ENCODE measurements at places on chromosomes 1 and 21.
A peak's percentile ranks its signal among the peaks of the same experiment; 100 is the strongest.

DNA sequence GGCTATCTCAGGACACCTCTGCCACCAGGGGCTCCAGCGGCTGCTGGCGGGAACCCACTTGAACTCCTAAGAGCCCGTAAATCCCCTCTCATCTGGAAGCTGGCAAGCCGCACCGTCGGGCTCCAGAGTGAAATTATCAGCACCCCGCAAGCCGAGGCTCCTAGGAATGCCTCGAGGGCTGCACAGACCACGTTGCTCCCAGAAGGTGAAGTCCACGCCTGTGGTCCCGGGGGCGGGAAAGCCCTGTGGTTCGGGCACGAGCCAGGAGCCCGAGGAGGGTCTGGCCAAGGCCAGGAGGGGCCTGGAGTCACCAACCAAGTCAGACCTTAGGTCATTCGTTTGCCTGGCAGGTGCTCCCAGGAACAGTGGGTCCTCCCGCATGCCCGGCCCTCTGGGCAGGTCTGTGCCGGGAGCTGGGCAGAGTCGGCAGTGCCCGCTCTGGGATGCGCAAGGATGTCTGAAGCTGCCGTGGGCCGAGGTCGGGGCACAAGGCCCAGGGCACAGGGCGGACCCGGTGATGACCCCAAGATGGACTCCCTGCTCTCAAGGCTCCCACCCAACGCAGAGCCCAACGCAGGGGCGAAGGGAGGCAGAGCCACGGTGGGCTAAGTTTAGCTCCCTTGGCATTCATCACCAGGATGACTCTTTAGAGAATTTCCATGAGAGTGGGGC, 8.9 kb downstream of the ACTRT2 start:
- DNase-seq = no peak

DNA sequence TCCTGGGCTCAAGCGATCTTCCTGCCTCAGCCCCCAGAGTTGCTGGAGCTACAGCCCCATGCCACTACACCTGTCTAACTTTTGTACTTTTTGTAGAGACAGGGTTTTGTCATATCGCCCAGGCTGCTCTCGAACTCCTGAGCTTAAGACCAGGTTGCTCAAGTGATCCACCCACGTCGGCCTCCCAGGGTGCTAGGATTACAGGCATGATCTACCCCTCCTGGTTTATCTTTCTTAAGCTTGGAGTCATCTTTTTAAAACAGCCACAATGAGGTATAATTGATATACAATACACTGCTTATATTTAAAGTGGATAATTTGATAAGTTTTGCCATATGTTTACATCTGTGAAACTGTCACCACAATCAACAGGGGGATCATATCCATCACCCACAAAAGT, 25.4 kb upstream of the WDR26 start:
- DNase-seq = no peak

GRCh38 chr1:3711780-3712451, 40.3 kb upstream of the CCDC27 start:
- DNase-seq = no peak

- DNase-seq = no peak
These were observed 350.5 kb downstream of the MATN1 start for GRCh38 chr1:30372792-30373433.

DNA sequence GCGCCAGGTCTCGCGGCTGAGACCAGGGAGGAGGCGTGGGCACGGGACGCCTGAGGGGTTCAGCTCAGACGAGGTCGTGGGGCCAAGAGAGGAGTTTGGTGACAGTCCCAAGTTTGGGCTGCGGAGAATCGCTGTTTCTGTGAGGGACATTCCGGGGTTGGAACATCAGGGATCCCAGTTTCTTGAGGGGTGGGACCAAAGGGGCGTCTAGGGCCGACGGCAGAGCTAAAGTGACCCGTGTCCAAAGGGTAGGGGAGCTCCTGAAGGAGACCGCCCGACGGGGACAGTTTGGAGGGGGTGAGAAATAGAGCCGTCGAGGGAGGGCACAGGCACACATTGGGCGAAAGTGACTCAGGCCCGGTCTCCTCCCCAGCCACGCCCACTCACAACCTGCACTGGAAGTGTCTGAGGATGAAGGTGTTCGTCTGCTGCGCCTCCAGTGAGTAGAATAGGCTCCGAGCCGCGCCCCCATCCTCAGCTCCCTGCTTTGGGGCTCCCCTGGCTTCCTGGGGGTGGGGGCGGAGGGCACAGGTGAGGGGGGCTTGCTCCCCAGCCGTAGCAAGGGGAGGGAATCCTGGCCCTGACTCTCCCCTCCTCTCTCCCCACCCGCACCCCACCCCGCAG, 7.0 kb downstream of the EFNA3 start:
- DNase-seq = peak; percentile 59

DNA sequence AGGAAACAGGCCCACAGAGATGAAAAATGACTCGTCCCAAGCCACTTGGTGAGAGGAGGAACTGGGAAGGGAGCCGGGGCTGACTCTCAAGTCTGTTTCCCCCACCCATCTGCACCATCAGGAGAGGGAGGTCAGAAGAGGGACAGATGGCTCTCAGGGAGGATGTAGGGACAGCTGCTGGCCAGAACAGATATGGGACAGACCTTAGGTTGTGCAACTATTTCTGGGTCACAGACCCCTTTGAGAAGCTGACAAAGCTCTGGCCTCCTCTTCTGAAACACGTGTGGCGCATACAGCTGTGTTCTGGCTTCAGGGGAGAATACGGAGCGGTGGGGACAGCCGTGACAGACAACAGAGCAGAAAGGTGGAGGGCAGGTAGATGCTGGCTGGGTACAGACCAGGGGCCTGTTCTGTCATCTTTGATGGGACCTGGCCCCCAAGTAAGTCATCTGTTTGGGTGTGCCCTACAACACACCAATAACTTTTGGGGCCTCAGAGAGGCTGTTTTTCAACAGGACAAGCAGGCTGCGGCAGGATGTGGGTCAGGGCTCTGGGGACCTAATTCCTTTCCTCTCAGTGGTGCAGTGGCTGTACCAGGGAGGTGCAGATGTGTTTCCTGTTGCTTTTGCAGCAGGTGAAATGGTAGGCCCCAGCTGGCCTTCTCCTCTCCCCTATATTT, 7.3 kb downstream of the SH3BGRL3 start:
- no peak for DNase-seq

DNA sequence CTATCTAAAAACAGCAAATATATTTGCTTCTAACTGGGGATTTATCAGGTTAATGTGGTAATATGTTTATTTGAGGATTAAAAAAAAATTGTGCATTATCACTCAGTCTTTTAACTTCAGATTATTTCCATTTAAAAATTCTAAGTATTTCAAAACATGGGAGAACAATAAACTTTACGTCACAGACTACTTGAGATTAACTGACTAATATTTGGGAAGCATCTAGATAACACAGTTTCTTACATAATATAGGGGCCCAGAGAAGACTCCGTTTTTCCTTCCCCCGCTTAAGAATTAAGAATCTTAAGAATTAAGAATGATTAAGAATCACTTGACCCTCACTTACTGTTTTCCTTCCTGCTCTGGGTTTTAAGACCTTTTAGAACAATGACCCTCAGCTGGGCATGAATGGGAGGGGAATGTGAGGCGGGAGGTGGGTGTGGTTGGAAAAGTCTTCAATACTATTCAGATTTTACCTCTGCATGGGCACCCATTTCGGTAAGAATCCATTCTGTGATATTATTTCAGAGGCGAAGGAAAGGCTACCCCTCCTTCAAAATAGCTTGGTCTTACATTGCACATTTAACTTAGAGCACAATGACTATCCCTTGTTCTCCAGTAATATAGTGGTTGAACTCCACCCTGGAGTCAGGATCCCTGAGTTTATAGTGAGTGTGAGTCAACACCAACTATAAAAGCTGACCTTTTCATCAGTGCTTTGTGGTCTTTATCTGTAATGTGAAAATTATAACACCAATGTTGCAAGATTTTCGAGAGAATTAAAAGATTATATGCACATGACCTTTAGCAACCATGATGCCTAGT, 821.3 kb downstream of the USP25 start:
- DNase-seq = no peak

- no peak for DNase-seq
These were observed 14.0 kb downstream of the A3GALT2 start for GRCh38 chr1:33306653-33307493.
